Activated naive CD4-positive, alpha-beta T cell treated with anti-CD3 and anti-CD28 coated beads, Interleukin-2, amount 50 U/mL, for 16 hours (primary cell): ENCODE measurements at places on chromosomes 5 and 9.

DNA sequence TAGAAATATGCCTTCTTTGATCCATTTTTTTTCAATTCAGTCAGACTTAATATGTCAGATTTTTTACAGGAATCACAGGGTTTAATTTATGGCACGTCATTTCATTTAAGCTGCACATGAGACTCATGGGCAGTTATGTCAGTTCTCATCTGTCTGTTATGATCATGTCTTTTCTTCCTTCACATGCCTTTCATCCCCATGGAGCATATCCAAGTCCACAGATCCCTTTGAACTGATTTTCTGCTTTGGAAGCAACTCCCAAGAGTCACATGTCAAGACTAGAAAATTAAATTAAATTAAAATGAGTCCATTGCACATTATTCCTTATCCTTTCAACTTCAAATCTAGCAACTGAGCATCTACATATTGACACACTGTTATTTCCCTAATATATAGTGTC is 1274.0 kb upstream of the C9orf72 start:
- no peak for DNase-seq

- DNase-seq, result no peak
These were observed 6.0 kb upstream of the PRRT1B start for GRCh38 chr9:131539223-131539923.

DNA sequence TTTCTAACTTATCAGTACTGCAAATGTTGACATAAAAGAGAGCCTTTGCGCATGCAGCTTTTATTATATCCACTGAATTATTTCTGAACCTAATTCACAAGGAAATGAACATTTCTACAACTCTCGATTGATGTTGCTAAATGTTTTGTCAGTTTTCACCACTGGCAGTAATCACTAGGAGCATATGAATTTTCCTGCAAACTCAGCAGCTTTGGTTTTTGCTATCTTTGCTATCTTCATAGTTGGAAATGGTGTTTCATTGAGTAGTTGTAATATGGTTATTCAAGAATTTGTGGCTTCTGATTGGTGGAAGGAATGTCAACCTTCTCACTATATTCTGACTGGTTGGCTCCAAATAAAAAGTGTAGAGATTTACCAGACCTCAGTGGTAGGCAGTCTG is 8.9 kb upstream of the SHC3 start:
- DNase-seq, result no peak

GRCh38 chr9:130665431-130666392 is 1.3 kb downstream of the PRDM12 start:
- DNase-seq, result peak; percentile 22

GRCh38 chr9:34651876-34652601 is at the start of gene IL11RA:
Gene IL11RA (plus strand): TSS chr9:34652185. CDS start chr9:34655218, 3,033 bp downstream.
- DNase-seq, result peak; percentile 62

GRCh38 chr5:125023673-125024072 is 277.2 kb upstream of the ZNF608 start:
- no peak for DNase-seq

GRCh38 chr5:137199966-137200365 is 299.2 kb downstream of the SPOCK1 start:
- DNase-seq, result no peak
